ENCODE measurements at places on chromosomes 5 and 9. TPM values are rescaled to one million over a fixed set of nuclear protein-coding genes. Genes with fewer than 3 reads are reported as not detected.
A peak's percentile ranks its signal among the peaks of the same experiment; 100 is the strongest.

The GALT gene
- 61.1 TPM for polyA plus RNA-seq

The GFI1B gene
- polyA plus RNA-seq: 0.05 TPM

DNA sequence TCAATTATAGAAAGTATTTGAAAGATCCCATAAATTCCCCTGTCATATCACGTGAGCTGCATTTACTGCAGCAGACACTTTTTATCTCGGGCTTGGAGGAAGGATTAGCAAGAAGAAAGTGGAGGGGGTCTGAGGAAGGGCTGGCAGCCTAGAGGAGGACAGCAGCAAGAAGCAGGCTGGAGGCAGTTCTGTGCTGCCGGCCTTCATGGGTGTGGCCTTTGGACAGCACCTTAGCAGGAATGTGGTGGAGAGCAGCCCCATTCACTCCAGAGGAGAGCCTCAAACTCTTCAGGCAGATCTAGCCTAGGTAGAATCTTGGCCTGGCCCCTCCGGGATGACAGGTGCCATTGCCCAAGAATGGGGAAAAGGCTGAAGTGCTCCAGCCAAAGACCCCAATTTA lies 89.8 kb upstream of the GABRP start:
- no peak overlapping the region for H3K4me3 ChIP-seq
- DNase-seq: no peak
- H3K27me3 ChIP-seq: peaks cover 9% of the 10 kb centered on the region
- H3K4me1 ChIP-seq: no peaks in the 10 kb centered on the region
- H3K27ac ChIP-seq: no peak overlapping the region

The ZNF608 gene
- polyA plus RNA-seq: not detected

GRCh38 chr9:131728961-131729360 lies 10.9 kb downstream of the RAPGEF1 start:
- no peaks in the 10 kb centered on the region for H3K36me3 ChIP-seq
- peaks cover 91% of the 10 kb centered on the region for H3K4me1 ChIP-seq
- H3K27me3 ChIP-seq: no peaks in the 10 kb centered on the region

DNA sequence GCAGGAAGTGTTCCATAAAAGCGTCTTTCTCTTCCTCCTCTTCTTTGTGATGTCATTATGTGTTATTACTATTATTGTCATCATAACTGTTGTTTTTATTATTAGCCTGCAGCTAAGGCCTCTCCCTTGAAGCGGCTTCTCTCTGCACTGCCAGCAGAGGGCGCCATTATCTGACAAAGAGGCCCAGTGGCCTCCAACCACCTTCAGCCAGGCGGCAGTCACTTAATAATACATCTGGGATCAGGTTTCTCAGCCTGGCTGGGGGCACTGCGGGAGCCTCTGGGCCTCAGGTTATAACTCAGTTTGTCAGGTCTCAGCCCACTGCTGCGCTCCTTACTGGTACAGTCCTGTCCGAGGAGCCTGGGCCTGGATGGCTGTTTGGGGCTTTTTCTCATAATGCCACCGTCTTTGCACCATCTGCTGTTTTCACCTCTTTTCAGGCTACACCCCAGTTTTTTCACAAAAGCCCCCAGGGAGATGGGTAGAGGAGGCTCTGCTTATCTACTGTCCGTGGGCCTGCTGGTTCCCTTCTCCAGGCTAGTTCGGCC lies 281.9 kb downstream of the NSG2 start:
- no peaks in the 10 kb centered on the region for H3K36me3 ChIP-seq
- no peaks in the 10 kb centered on the region for H3K27me3 ChIP-seq
- H3K27ac ChIP-seq: no peak overlapping the region
- no peaks in the 10 kb centered on the region for H3K4me1 ChIP-seq
- H3K4me3 ChIP-seq: no peak overlapping the region
- DNase-seq: no peak

DNA sequence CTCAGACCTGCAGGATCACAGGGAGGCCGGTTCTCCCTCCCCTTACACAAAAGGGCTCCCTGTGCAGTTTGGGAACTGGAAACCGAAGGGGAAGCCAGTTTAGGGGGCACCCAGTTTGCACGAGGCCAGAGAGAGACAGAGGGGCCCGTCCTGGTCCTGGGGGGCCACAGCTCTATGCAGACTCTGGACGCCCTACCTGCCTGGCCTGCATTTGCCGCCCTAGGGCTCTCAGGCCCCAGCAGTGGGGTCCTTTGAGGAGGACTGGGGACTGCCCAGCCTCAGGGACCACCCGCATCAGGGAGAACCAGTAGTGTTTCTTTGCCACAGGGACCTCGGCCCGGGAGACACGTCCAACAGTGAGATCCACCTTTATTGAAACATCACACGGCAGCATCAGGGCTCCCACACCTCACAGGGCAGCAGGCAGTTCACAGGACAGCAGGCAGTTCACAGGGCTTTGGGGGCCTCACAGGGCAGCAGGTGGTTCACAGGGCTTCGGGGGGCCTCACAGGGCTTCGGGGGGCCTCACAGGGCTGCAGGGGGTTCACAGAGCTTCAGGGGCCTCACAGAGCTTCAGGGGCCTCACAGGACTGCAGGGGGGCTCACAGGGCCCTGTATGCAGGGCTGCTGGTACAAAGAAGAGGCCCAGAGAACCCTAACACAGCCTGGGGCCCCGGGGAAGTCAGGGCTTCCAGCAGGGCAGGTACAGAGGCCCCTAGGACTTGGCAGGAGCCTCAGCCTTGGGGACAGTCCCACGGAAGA lies 648 bp upstream of the NSMF start:
- peak overlapping the region; percentile 86 for H3K27ac ChIP-seq
- peaks cover 79% of the 10 kb centered on the region for H3K4me1 ChIP-seq
- H3K36me3 ChIP-seq: no peaks in the 10 kb centered on the region
- H3K27me3 ChIP-seq: no peaks in the 10 kb centered on the region
- H3K4me3 ChIP-seq: peak overlapping the region; percentile 32
- no peak for DNase-seq

DNA sequence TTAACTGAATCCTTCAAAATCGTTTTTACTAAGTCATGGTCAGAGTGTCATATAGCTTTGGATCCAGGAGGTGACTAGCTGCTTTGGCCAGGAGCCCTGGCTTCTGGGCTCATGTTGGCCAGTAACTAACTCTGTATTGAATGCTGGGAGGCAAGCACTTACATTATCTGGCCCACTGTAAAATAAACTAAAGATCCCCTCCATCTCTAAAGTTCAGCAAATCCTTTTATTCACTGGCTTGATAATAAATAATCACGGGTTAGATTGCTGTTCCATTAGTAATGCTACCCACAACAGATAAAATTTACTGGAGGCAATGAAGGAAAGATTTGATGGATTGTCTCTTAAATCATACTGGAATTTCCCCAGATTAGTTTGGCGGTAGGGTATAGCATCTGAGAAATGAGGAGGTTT lies 382.2 kb upstream of the TLE4 start:
- H3K4me3 ChIP-seq: no peak overlapping the region
- no peak for DNase-seq
- H3K4me1 ChIP-seq: no peaks in the 10 kb centered on the region
- H3K27ac ChIP-seq: no peak overlapping the region
- H3K36me3 ChIP-seq: no peaks in the 10 kb centered on the region

The SPAG8 gene
- polyA plus RNA-seq: not detected

The GALNT12 gene
- 2.0 TPM for polyA plus RNA-seq

DNA sequence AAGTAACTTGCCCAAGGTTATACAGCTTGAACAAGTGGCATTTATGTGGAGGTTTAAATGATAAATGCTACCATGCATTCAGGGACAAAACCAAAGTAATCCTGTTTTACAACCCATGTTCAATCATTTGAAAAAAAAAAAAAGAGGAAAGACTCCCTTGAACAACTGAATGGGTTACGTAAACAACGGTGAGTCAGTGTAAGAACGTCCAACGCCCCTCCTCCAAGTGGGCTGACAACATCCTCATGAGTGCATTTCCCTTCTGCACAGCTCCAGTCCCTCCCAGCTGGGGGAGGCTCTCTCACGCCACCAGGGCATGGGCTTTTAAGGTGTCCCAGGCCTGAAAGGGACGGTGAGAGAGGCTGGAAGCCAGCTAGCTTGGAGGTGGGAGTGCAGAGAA lies 90.0 kb downstream of the PRRT1B start:
- peaks cover 40% of the 10 kb centered on the region for H3K36me3 ChIP-seq
- peak overlapping the region; percentile 79 for H3K27ac ChIP-seq
- H3K27me3 ChIP-seq: no peaks in the 10 kb centered on the region
- DNase-seq: peak; percentile 60
- H3K4me1 ChIP-seq: peaks cover 24% of the 10 kb centered on the region

GRCh38 chr5:132225165-132226032 lies 2.3 kb downstream of the P4HA2 start:
- no peak for DNase-seq
- peaks cover 12% of the 10 kb centered on the region for H3K27me3 ChIP-seq
- H3K4me3 ChIP-seq: no peak overlapping the region
- H3K27ac ChIP-seq: no peak overlapping the region

The RASEF gene
- polyA plus RNA-seq: not detected

- H3K27ac ChIP-seq: no peak overlapping the region
- H3K4me3 ChIP-seq: no peak overlapping the region
- H3K27me3 ChIP-seq: peaks cover 3% of the 10 kb centered on the region
- no peaks in the 10 kb centered on the region for H3K36me3 ChIP-seq
These were observed 341.6 kb upstream of the PIK3R1 start for GRCh38 chr5:67873935-67874334.

DNA sequence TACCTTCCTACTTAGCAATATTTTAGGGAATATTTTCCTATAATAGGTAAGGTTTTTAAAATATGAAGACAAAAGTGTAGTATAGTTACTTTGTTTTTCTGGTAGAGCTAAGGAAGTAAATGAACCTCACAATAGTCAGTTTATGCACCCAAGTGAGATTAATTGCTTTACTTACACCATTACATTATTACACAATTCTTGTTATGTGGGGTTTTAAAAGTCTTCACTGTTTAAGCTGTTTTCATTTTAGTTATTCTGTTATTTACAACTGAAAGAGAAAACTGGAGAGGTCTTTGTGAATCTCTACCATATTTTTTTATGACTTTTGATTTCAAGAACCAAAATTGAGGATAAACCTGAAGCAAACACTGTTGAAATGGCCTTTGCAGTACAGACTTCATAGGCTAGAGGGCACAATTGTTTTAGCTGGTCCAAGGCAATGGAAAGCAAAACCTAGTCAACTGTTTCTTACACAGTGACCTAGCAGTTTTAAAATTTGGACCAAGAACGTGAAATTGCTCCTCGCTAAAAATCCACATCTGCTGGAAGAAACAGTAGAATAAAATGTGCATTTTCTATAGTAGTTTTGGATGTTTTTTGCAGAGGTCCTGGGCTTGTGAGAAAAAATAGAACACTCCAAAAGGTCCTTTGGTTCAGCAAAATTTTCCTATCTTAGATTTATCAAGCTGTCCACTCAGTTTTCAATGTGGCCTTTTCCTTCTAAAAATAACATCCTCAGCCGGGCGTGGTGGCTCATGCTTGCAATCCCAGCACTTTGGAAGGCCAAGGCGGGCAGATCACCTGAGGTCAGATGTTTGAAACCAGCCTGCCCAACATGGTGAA lies 66.4 kb upstream of the FER start:
- no peak overlapping the region for H3K4me3 ChIP-seq
- no peaks in the 10 kb centered on the region for H3K4me1 ChIP-seq
- H3K36me3 ChIP-seq: no peaks in the 10 kb centered on the region
- no peak overlapping the region for H3K27ac ChIP-seq
